ENCODE measurements at places on chromosomes 16 and 17.

- no peak for DNase-seq
Measured at GRCh38 chr17:31274252-31274651, 22.8 kb downstream of the OMG start.

- DNase-seq, result no peak
Measured at GRCh38 chr17:76884995-76885893, 17.0 kb downstream of the MGAT5B start.

DNA sequence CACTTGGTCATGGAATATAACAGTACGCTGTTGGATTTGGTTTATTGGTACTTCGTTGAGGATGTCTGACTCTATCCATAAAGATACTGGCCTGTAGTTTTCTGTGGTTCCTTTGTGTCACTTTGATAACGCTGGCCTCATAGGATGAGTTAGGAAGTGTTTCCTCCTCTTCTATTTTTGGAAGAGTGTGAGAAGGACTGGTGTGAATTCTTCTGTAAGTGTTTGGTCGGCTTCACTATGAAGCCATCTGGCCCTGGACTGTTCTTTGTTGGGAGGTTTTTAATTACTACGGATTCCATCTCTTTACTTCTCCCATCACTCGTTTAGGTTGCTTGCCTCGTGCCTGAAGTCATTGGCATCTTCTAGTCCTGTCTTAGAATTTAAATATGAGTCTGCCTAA is 117.3 kb downstream of the OR1D5 start:
- no peak for DNase-seq

DNA sequence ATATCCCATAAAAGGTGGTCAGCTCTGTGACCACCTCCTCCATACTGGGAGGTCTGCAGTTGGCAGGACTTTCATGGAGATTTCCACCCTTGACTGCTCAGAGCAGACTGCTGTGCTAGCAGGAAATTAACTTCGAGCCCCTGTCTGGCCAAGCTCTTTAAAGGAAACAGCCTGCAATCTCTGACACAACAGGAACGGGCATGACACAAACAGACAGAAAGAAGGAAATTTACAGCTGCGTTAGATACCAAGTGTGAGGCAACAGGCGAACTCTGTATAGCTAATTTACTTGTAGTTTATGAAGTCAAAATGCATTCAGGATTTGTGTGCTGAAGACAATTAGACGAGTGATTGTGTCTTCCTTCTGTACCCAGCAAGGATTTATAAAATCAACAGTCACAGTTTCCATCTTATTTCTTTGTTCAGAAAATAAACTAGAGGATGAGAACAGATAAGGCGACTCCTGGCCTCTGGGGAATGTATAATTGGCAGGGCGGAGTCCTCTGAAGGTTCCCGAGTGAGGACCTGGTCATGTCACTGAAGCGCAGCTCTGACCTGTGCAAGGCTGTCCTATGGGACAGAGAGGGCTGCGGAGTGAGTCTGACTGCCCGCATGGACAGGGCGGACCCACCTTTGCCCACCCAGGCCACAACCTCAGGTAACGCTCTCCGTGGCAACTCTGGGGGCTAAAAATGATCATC is 16.1 kb downstream of the WIPI1 start:
- DNase-seq, result peak; percentile 44

DNA sequence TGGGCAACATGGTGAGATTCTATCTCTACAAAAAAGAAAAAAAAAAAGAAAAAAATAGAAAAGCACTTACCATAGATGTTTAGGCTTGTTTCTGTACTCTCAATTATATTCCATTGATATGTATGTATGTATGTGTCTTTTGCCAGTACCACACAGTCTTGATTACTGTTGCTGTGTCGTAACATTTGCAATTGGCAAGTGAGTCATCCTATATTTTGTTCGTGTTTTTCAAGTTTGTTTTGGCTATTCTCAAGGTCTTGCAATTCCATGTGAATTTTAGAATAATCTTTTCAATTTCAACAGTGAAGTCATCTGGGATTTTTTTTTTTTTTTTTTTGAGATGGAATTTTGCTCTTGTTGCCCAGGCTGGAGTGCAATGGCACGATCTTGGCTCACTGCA is 19.3 kb downstream of the SPECC1 start:
- DNase-seq, result no peak

- no peak for DNase-seq
Measured at GRCh38 chr17:36074365-36074764, 10.3 kb downstream of the CCL18 start.

DNA sequence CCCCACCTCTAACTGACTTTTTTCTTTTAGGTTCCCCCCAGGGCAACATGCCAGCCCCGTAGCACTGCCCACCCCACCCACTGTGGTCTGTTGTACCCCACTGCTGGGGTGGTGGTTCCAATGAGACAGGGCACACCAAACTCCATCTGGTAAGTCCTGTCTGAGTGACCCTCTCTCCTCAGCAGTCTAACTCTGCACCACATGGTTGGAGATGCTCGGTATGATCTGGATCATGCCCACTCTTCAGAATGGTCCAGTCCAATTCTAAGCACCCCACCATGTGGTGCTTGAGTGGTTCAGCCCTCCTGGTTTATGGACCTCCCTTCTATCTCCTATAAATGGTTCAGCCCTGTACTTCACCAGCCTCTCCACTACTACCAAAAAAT is 5.9 kb downstream of the KDM6B start:
- peak; percentile 66 for DNase-seq

- DNase-seq, result no peak
Measured at GRCh38 chr17:29857823-29858222, 72.2 kb downstream of the SSH2 start.

- DNase-seq, result no peak
Measured at GRCh38 chr17:13957636-13958035, 111.7 kb upstream of the COX10 start.

DNA sequence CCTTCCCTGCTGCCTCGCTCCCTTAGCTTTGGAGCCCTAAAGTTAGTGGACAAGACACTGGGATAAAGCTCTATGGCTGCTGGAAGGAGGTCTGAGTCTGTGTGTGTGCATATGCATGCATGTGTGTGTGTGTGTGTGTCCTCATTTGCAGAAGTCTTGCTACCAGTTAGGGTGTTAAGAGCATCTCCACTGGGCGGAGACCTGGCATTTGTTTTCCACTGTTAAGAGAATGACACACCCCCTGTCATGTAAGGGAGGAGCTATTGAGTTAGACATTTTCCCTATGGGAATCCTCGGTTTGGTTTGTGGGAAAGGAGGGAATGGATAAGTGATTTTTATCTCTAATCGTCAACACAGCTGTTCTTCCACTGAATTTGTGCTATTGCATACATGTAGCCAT is 24.8 kb upstream of the ARHGAP23 start:
- no peak for DNase-seq

DNA sequence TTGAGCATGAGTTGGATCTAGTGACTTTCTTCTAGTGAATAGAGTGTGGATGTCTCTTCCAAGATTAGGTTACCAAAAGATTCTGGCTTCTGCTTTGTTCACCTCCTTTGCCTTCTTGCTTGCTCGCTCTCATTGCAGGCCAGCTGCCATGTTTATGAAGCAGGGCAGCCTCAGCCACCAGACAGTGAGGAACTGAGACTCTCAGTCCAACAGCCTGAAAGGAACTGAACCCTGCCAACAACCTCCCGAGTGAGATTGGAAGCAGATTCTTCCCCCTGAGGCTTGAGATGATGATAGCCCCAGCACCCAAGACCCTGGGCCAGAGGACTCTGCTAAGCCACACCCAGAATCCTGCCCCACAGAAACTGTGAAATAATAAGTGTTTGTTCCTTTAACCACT is 48.4 kb downstream of the NOG start:
- DNase-seq, result no peak

DNA sequence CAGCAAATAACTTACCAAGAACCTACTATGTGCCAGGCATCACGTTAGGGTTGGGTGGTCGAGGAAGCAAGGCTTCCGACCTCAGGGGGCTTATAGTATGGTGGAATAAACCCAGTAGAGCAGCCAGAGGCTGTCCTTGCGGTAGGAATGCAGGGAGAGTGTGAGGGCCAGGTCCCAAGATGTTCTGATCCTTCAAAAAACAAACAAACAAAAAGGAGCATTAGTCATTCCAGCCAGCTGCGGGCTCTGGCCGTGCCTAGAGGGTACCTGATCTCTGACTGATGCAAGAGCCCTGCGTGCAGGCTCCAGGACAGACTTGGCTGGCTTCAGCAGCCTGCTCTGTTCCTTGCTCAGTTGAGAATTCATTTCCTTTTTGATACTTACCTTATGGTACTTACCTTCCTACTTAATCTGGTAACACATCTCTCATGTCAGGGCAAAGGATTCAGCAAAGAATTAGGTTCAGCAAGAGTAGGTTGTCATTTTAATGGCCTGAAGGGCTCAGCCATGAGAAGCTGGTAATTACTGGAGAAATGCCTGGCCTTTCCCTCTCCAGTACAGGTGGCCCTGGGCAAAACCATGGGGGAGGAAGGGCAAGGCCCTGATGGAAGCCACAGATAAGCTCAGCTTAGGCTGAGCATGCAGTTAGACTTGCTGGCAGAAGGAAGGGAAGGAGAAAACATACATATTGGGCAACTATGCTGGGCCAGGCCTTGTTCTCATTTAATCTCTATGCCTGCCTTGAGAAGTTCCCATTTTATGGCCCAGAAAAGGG is 18.4 kb downstream of the CYB5D2 start:
- DNase-seq, result no peak

DNA sequence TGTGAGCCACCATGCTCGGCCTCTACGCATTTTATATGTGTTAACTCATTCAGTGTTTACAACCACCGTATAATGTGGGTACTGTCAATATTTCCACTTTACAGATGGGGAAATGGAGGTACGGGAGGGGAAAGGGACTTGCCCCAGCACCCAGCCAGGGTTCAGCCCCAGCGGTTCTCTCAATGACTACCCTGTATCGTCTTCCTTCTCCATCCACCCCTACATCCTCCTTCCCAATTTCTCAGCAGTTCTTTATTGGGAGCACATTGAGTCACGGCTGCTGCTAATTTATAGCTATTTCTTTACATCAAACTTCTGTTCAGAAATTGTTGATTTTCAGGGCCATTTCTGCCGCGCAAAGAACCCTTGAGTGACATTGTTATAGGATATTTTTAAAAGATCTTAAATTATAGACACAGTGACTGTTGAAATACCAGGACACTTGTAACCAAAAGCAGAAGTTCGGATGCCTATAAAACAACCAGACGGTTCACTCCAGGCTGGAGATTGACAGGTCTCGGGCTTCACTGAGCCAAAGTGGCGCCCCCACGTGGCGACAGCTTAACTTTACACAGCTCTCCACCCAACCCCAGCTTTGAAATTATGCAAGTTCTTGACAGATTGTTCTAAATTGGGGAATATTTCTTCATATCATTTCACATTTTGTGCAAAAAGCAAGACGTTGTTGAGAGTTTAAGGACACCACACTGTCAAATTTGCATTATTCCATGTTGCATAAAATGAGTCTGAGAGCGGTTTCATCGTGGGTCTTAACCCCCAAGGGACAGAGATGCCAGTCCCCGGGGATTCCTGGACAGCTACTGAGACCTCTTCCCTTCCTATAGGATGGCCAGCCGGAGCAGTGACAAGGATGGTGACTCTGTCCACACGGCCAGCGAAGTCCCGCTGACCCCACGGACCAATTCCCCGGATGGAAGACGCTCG is 11.8 kb downstream of the SYT17 start:
- peak; percentile 75 for DNase-seq

DNA sequence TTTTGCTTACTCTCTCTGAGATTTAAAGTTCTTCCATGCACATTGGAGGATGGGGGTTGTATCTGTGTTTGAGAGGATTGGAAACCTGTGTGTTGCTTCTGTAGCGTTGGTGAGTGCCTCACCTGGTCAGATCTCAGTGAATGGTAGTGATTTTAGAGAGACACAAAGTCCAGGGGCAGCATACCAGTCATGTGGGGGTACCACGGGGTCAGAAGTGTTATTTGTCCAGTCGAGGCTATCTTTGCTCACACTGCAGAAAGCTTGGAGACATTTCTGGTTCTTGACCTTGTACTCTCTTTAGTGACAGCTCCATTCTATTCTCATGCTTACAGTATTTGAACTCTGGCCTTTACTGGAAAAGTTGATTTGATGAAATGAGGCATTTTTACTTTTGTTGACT is 23.7 kb downstream of the PRKAR1A start:
- no peak for DNase-seq

DNA sequence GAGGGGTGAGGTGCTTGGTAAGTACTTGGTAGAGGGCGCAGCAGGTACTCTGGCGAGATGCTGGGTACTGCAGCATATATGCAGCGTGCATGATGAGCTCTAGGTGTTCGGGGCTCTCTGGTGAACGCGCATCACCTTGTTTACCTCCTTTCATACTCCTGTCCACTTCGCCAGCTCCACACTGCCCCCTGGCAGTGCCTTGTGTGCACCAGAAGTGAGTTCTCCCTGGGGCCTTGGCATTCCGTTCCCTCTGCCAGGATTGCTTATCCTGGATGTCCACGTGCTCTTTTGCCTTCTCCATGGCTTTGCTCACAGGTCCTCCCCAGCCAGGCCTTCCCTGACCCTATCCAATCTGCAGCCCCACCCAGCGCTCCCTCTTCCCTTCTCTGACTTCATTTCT is 154.2 kb downstream of the MRM1 start:
- DNase-seq, result peak; percentile 24

DNA sequence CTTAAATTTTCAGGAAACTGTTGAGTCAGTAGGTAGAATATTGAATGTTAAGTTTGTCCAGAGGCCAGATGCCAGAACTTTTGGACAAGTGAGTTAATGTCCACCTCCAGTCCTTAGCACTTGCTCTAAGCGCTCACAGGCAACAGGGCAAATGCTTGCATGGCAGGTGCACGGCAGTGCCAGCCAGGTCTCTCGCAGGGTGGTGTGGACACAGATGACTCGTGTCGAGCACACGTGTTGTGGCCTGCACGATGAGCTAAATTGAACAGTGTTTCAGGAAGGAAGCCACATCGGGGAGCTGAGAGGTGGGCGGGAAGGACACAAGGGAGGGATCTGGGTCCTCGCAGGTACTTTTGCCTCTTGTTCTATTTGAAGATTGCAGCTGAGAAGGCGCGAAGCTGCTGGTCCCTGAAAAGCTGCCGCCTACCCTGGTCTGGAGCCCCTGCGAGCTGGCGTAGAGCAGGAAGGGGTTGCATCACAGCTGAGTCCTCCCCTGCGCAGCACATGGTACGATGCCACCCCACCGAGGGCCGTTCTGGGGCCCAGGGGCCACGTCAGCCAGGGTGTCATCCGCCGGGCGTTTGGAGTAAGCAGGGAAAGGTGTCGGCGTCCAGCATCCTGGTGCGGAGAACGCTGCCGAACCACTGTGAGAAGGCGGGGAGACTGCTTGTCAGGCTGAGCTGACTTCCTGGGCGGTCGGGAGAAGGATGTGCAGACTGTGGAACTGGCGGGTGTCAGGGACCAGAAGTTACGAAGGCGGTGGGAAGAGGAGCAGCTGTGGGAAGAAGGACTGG is 6.3 kb downstream of the RAB40C start:
- no peak for DNase-seq

GRCh38 chr17:61381537-61381936 is 18.1 kb upstream of the TBX2 start:
- no peak for DNase-seq
